ENCODE measurements at places on chromosomes 4 and X.
A peak's percentile ranks its signal among the peaks of the same experiment; 100 is the strongest.

DNA sequence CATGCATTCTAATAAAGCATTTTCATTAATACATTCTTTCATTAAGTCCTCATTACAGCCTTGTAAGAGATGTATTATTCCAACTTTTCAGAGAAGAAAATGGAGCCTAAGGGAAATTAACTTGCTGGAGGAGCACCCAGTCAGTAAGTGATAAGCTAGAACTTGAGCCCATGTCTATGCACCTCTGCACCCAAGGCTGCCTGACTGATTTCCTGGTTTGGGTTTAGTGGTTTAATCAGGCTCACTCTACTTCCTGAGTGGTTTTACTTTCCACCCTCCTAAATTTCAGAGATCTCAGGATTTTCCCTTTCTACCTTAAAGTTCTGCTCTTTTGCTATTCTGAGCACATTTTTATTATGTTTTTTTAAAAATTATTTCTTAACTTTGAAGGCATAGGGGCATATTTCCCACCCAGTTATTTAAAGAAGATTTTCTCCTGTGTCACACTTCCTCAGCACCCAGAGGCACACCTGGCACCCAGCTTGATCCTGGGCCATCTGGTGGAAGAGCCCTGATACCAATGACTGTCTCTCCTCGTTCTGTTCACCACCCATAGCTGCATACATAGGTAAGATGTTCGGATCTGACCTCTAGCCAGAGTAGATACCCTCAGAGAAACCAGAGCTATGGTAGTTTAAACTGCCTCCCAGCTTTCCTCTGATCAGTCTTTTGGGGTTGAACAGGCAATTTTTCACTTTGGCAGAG, 10.4 kb downstream of the CORIN start:
- DNase-seq: no peak

- no peak for DNase-seq
Observed at GRCh38 chr4:10625131-10625530, 59.4 kb downstream of the CLNK start.

GRCh38 chr4:95548738-95549245, at the start of gene UNC5C:
UNC5C (minus strand) TSS chr4:95548973.
- DNase-seq: peak; percentile 89

GRCh38 chr4:128358231-128358912, 70.8 kb upstream of the PGRMC2 start:
- DNase-seq: peak; percentile 28

DNA sequence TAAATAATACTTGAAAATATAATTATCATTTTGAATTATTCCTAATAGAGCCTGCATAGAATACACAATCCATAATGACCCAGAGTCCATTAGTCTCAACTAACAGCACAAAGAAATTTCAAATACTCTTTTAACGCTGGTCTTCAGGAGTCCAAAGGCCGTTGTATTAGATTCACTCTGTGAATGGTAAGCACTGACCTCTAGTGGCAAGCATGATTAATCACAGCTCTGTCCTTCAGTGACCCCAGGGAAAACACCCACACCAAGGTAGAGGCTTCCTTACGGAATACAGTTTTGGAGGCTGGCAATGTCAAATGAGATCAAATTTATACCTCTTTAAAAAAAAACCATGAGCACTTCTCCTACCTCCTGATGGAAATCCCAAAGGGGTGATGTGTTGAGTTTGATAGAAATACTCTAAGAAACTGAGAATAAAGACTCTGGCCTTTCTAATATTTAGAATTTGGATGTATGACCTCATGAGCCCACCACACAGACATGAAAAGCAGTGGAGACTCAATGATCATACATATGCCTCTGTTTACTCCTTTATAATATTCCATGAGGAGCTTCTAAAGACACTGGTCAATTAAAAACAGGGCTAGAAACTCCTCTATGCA, 147.2 kb upstream of the DKK2 start:
- DNase-seq: no peak

- no peak for DNase-seq
Observed at GRCh38 chr4:105158837-105159236, 12.2 kb downstream of the TET2 start.

- no peak for DNase-seq
Observed at GRCh38 chr4:138445098-138445497, 202.9 kb upstream of the SLC7A11 start.

- DNase-seq: no peak
Observed at GRCh38 chr4:3801931-3802550, 35.9 kb downstream of the ADRA2C start.

DNA sequence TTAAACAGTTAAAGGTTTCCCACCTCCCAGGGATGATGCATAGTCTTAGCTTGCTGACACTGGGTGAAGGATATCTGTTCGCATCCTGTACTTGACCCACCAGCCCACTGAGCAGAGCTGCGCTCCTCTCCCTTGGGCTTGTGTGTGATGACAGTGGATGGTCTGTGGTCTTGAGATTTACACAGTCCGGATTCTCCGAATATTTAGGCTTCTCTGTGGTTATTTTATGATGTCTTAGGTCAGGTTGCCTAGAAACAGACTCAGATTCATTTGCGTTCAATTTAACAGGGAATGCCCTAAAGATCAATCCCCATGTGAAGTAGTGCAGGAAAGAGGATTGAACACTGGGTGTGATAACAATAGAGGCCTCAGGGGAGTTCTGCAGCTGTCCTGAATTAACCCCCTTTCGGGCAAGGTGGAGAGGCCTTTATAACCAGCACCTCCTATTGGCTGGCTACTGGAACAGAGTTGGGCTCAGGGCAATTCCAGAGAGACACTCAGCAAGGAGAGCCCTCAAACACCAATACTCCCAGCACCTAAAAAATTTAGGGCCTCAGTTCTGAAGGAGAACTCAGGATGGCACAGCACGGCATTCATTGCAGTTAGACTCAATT, 653.2 kb upstream of the GALNT7 start:
- DNase-seq: no peak

DNA sequence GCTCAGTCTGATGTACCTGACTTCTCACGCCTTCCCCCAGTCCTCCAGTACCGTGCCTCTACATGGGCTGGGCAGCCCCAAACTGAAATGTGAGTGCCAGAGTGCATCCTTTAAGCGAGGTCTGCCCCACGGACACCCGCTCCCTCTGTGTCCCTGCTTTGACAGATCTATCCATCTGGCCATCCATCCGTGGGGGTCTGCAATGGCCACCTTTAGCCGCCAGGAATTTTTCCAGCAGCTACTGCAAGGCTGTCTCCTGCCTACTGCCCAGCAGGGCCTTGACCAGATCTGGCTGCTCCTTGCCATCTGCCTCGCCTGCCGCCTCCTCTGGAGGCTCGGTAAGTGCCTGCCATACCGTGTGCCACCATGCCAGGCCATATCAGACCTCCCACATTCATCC, 827 bp downstream of the PORCN start:
- no peak for DNase-seq

GRCh38 chrX:7654316-7654715, 188.7 kb upstream of the VCX start:
- DNase-seq: no peak

GRCh38 chr4:15417233-15417660, 10.6 kb upstream of the C1QTNF7 start:
- no peak for DNase-seq

DNA sequence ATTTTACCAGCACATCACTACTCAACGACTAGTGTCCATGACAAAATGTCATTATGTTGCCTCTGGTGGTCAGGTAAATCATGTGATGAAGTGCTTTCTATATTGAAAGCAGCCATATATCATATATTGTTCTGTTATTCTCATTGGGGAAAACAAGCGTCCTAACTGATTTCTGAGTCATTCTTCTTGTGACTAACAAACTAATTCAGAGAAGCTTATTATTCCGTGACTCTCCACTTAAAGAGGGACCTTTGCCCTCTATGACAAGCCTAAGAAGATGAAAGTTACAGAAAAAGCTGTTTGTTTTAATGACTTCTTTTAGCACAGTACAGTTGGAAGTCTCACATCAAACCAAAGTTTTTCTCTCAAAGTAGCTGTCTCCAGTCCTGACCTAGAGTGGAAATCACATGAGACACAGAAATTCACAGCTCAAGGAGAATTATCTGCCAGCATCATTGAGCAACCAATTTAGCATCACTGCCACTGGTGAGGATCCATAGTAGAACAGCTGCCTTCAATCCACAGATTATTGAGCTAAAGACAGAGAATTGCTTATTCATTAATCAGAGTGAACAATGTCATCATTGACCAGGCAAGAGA, 36.4 kb downstream of the ASB9 start:
- no peak for DNase-seq

DNA sequence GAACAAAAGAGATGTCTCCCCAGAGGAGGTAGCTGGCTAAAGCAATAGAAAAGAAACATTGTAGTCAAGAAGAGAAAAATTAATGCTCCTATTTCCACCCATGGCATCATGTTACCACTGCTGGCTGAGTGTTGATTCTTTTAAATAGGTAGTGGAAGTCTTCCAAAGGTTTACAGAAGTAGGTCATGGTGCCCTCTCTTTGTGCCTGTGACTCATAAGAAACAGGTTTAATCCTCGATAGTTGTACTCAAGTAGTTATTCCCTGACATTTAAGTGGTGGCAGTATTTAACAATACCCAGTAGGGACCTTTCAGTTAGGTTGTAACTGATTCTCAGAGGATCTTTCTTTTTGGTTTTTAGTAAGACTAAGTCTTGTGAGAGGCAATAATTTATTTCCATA, 247.8 kb downstream of the TEX13A start:
- no peak for DNase-seq

- no peak for DNase-seq
Observed at GRCh38 chr4:78618436-78618835, 66.9 kb downstream of the ANXA3 start.

DNA sequence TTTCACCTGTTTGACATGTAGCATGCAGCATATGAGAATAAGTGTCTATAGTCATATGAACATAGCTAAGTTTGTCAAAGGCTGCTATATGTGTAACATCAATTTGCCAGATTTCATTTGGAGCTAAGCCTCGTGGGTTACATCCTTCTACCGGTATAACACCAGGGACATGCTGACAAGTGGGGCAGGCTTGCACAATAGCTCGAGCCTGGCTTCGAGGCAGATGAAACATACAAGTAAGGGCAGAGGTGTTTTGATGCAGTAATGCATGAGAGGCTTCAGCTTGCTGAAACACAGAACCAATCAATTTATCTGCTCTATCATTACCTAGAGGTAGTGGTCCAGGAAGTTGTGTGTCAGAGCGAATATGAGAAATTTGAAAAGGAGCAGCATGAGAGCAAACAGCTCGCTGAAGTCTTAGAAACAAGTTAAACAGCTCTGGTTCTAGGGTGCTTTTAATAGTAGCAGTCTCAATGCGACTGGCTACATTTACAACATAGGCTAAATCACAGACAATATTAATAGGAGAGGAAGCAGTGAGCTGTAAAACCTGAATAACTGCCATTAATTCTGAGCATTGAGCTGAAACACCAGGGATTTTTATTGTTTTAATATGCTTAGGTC, 14.9 kb upstream of the UGDH start:
- DNase-seq: no peak

DNA sequence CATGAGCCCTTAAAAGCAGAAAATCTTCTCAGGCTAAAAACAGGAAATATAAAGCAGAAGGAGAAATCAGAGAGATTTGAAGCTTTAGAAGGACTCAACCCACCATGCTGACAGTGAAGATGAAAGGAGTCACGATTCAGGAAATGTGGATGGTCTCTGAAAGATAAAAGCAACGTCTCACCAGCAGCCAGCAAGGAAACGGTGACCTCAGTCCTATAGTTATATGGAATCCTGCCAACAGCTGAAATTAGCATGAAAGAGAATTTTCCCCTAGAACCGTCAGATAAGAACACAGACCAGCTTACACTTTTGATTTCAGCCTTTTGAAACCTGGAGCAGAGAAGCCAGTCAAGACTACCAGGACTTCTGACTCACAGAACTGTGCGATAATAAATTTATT, 715.7 kb upstream of the HTR2C start:
- no peak for DNase-seq

DNA sequence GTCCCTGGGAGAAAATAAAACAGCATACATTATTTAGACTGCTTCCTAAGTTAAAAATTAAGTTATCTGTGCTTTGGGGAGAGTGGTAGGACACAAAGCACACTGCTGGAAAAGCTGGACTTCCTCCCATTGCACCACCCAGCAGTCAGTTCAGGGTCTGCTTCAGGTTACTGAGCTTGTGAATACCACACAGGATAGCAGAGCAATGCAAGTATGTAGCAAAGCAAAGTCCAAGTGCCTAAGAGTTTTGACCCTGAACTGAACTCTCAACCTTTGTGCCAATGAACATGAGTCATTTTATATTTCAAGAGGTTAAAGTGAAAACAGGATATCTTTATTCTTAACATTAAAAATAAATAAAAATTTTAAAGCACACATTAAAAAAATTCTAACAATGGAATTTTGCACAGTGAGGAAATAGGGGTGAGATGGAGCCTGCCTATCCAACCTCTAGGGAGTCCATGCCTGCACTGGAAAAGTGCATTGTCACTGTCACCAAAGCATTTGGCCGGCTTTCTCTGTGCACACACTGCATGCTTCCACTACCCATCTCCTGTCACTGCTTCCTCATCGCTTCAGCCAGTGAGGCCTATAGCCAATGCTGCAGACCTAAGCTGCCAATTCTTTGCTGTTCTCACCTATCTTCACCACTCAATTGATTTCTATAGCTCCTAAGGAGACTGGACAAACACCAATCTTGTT, 50.9 kb downstream of the ABCG2 start:
- DNase-seq: no peak

DNA sequence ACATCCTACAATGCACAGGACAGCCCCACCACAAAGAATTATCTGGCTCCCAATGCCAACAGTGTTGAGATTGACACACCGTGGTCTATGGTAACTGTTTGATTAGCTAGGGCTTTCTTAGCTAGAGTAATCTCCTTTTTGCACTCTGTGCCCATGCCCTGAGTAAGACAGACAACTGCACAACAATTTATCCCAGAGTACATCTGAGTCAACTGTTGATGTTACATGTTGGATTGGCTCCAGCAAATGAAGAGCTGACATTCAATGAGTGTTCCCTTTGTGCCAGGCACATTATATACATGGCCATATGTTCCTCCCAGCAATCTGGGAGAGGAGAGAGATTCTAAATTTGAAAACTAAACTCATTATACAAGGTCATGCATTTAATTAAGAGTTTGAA, 3.9 kb upstream of the FAM9C start:
- DNase-seq: no peak

- DNase-seq: peak; percentile 33
Observed at GRCh38 chrX:40646489-40647306, 663 bp downstream of the CXorf38 start.

DNA sequence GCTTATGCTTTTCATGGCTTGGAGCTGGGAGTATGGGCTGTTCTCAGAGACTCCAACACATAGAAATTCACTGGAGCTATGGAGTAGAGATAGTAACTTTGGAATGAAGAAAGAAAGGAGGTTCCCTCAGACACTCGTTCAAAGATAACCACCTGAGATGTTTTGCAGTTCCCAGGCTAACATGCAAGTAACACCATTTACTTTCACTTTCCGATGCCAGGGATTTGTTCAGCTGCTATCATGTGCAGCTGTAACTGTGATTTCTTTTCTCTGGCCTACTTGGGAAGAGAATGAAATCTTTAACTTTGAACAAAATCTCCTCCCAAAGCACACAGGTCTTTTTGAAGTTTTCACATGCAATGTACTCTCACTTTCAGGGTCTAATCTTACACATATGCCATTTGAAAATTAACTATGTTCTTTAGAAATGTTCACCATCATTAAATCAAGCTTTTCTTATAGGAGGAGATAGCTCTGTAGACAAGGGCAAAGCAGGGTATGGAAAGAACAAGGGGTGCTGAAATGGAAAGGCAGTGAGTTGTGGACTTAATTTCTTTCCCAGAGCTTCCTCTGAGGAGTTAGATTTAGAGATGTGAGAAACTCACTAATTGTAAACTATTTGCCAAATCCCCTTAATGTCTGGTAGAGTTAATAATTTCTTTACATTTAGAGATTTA, 514.3 kb downstream of the PDHA2 start:
- DNase-seq: no peak
